Activated gamma-delta T cell (primary cell): ENCODE measurements at places on chromosomes 1 and 21.

DNA sequence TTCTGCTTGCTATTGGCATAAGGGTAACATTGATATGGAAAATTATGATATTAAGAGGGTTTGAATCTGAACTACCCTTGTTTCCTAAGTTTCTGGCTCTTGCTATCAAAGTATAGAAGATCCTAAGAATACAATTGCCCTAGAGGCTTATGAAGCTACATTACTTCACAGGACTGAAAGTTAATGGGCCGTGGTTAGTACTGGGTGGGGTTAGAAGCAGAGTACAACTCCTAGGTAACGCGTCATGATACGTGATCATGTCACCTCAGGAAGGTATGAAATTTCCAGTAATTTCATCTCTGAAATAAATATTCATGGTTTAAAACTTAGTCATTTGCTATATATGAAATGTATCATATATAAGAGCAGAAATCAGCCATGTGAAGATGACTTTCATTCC lies 743.8 kb upstream of the NEGR1 start:
- no peak for DNase-seq

- DNase-seq, result no peak
Observed at GRCh38 chr1:32367912-32368635, 5.7 kb downstream of the TSSK3 start.

DNA sequence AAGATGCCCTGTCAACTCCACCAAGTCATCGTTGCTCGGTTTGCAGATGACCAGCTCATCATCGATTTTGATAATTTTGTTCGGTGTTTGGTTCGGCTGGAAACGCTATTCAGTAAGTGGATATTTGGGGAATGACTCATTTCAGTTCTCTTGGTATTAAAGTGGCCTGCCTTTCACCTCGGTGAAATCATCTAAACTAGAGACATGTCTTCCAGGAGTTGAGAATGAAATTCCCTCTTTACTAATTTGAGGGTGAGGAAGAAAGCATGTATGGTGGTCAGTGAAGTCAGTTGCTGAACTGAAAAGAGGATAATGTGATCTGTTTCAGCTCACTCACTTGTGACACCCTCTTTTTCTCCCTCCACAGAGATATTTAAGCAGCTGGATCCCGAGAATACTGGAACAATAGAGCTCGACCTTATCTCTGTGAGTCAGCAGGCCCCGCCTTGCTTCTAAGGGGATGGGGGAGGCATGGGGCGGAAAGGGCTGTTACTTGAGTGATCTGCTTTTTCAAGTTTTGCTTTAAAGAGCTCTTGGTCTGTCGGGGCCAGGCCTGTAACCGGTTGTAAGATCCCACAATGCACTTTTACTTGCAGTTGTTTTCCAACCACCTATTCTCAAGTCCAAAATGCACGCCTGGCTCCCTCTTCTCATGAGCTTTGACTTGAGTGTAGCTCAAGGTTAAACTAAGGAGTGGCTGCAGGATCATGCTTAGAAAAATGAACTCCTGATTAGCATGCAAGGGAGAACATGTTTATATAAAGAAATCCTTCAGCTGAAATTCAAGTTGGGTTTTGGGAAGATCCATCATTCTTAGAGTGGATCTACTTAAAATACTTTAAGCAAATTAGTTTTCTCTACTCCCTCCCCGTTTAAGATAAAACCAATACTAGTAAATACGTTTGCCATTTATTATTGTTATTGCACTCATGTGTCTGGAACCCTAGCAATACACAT lies 59.8 kb downstream of the CAPN2 start:
- no peak for DNase-seq

DNA sequence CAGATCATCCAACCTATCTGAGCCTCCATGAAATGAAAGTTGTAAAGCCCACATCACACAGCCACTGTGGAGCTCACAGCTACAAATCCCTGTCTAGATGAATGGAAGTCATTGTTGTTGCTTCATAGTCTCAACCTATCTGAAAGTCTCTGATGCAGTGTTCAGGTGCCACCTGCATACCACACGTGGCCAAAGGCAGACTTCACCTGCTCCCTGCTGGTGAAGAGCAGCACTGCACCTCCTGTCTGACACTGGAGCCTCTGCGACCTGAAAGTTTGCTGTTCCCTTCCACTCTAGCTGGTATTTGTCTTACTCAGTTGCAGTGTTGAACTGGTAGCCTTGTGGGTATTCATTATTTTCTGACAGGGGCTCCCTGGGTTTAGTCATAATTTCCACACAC lies 18.4 kb downstream of the LORICRIN start:
- DNase-seq, result no peak

- DNase-seq, result no peak
Observed at GRCh38 chr21:45865106-45865835, 116.3 kb upstream of the COL6A1 start.

DNA sequence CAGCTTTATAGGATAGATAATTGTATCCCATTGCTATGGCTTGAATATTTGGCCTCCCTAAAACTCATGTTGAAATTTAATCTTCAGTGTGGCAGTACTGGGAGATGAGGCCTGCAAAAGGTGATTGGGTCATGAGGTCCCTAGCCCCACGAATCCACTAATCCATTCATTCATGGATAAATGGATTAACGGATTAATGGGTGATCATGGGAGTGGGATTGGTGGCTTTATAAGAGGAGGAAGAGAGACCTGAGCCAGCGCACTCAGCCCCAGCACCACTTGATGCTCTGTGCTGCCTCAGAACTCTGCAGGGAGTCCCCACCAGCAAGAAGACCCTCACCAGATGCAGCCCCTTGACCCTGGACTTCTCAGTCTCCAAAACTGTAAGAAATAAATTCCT lies 32.0 kb downstream of the S100A6 start:
- DNase-seq, result no peak

DNA sequence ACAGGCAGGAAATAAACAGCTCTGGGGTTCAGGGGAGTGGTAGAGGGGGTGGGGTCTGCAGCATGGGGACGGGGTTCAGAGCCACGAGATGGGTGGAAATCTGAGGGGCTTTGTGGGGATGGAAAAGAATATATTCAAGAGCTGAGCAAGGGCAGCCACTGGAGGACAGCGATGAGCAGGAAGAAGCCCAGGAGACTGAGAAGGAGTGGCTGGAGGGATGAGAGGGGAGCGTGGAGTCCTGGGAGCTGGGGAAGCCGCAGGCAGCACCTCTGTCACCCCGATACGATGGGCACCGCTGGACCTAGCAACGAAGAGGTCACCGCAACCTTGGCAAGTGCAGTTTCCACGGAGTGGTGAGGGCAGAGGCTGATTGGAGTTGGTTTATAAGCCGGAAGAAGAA lies 10.0 kb upstream of the KCNAB2 start:
- DNase-seq, result no peak

DNA sequence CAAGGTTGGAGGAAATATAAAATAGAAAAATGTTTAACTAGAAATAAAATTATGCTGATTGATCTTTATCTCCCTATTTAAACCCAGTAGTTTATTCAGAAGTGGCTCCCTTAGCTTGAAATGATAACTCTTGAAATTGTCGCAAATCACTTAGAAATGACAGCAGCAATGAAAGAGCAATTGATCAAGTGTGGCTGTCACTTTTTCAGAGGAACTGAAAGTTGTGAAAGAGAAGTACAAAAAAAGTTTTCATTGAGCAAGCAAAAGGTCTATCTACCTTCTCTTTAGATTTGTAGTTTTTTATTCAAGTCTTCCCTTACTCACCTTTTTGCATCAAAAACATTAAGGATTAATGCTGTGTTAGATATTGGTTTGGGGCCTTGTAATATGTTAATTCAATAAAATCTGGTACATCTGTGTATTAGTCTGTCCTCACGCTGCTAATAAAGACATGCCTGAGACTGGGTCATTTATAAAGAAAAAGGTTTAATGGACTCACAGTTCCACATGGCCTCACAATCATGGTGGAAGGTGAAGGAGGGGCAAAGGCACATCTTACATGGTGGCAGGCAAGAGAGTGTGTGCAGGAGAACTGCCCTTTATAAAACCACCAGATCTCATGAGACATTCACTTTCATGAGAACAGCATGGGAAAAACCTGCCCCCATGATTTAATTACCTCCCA lies 48.3 kb downstream of the LRRC8C start:
- no peak for DNase-seq

- DNase-seq, result no peak
Observed at GRCh38 chr1:10975567-10976326, 36.7 kb upstream of the TARDBP start.
